ENCODE measurements at places on chromosomes 3 and 15.

DNA sequence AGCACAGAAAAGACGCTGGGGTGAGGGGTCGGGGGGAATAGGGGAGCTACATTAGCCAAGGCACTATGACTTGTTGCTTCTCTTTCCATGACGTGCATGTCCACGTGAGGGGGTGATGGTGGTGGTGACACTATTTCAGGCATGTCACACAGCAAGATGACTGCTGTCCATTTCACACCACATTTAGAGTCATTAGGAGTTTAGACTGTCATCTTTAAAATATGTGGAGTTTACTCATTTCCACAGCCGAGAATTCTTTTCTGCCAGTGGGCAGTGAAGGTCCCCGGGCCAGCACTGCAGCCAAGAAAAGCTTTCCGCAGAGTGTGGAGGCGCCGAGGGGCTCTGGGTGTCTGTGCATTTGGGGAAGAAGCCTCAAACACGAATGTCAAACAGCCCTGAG is 954 bp upstream of the DGKG start:
- no peak for DNase-seq

DNA sequence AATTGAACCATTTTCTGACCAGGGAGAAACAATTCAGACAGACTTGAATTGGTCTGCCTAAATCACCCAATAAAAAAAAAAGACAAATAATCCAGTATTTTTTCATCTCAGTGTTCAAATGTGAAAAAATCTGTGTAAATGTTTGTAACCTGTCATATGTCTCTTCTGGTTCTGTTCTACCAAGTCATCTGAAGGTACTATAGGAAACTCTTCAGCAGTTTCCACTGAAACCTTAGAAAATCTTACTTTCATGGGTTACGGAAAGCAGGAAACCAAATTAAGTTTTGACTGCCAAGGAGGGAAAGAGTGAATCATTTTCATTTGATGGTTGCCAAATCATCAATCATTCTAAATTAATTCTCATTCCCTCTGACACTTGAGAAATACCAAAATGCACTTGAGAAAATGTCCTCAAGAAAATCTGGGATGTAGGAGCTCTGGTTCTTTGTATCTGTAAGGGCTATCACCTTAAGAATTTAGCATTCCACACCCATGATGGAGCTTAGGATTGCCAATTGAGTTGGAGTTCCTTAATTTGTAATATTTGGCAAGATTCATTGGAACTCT is 278.2 kb upstream of the KCNH8 start:
- no peak for DNase-seq

GRCh38 chr3:169886671-169887070 is 16.9 kb upstream of the LRRC31 start:
- DNase-seq, result no peak

- no peak for DNase-seq
Measured at GRCh38 chr3:14273901-14274611, 95.4 kb downstream of the LSM3 start.

DNA sequence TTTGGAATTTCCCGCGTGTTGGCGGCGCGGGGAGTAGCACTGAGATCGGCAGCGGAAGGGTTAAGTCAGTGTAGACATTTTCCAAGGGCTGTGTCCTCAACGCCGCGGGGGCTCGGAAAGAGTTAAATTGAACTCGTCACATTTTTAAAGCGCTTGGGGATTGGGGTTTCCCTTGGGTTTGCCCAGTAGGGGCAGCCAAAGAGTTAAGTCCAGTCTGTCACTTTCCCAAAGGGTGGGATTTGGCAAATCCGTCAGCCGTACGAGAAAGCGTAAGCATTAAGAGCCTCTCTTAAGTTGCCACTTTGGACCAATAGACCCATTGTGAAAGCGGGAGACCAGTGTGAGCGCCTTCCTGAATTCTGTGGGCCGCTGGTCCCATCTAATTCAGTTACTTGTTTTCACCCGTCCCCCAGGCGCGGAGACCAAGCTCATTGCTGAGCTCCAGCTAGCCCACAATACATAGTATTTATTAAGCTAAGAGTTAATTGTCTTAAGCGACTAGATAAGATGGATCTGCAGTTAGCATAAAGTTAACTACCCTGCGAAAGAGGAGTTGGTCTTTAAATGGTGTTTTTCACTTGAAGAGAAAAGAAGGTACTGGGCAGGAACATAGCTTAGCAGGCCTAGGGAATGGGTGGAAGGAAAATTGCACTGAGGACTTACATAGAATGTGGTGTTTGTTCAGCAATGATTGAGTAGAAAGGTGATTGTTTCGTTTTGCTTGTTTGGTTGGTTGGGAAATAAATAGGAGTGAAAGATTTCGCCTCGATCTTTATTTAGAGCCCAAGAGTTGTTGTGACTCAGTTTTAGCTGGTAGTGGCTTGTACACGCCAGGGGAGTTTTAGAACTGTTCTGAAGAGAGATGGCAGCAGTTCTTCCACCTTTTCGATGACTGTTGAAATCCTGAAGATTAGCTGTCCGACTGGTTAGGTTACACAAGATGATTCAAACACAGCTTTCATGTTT is 932 bp downstream of the ARL8B start:
- no peak for DNase-seq

- no peak for DNase-seq
Measured at GRCh38 chr3:144521131-144521530, 549.5 kb downstream of the DIPK2A start.

DNA sequence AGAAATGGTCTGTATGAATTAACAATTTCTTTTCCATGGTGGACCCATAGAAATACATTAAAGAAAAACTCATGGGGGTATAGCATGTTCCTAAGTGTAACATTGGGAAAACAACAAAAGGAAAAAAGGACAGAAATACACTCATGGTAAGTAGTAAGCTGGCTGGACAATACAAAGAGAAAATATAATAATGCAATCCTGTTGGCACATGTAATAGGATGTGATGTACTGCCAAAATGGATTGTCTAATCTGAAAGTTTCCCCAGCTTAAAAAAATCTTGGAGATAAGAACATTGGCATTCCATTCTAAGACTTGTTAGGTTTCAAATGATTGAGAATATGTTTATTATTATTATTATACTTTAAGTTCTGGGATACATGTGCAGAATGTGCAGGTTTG is 128.1 kb downstream of the MBNL1 start:
- no peak for DNase-seq

- DNase-seq, result no peak
Measured at GRCh38 chr3:184360070-184360928, 1.1 kb downstream of the CLCN2 start.

- no peak for DNase-seq
Measured at GRCh38 chr15:74251131-74251811, 15.1 kb downstream of the CCDC33 start.

DNA sequence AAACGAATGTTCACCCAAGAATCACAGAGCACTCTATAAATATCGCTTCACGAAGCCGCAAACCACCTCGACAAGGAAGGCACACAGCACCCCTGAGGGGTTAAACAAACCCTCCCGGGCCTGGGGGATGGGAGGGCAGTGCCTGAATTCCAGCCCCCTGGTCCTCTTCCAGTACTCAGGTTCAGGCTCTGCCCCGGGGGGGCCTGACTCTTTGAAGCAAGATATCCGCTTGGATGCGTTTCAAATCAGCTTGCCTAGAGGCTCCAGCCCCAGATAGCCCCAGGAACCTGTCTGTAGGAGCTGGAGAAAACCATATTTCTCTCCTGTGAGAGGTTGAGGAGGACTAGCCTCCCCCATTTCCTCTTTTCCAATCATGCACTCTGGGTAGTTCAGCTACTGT is 194.7 kb downstream of the WNT5A start:
- DNase-seq, result no peak

GRCh38 chr15:61376961-61377360 is 147.9 kb upstream of the RORA start:
- no peak for DNase-seq

DNA sequence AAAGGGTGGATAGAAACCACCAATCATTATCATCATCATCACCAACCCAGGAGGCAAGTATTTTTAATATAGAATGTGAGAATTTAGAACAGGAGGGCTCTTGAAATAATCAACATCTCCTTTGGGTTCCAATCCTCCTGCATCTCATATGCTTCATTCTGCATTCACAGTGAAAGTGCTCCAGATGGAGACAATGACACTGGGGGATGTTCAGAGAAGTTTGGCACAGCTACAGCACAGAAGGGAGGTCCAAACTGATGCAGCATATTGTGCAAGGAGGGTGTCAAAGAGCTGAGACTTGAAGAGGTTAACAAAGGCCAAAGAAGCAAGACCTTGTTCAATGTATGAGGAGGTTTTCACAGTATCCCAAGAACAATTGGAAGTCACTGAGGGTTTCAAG is 767.1 kb downstream of the NTRK3 start:
- DNase-seq, result no peak

DNA sequence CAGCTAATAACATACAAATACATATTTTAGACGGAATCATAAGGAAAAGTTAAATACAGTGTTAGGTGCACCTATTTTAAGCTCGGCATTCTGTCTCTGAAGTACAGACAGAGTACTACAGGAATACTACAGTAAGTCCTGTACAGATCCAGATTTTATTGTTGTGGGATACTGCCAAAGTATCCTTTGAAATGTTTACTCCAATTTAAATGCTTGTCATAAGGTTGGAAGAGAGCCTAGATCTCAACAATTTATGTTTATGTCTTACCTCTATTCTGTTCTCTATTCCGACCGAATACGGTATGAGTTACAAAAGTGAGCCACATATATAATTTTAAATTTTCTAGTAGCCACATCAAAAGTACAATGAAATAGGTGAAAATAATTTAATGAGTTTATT is 25.3 kb downstream of the PLD1 start:
- DNase-seq, result no peak

GRCh38 chr3:196970547-196971093 is 2.0 kb upstream of the PIGZ start:
- no peak for DNase-seq

DNA sequence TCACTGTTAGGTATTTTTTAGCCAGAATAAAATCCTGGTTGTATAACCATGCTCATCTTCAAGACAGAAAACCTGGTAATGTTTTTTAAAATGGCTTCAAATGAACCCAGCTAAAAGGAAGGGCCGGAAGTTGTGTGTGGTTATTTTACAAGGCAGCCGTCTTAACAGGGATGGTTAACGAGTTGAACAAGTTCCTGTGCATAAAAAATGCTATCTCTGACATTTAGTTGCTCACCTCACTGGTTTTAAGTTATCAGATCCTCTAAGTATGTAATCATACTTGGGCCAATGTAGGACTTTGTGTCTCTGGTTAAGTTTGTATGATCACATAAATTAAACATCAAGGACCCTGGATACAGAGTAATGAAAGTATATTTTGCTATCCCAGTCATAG is 2.1 kb downstream of the ATP11B start:
- no peak for DNase-seq
